MCF 10A (cell line): ENCODE measurements at places on chromosomes 3 and 15. TPM values are rescaled to one million over a fixed set of nuclear protein-coding genes. Genes with fewer than 3 reads are reported as not detected.

The LRRC2 gene
- not detected in 2 replicates for total RNA-seq

The MESP1 gene
- 0.58 and 1.6 TPM in 2 replicates for total RNA-seq

DNA sequence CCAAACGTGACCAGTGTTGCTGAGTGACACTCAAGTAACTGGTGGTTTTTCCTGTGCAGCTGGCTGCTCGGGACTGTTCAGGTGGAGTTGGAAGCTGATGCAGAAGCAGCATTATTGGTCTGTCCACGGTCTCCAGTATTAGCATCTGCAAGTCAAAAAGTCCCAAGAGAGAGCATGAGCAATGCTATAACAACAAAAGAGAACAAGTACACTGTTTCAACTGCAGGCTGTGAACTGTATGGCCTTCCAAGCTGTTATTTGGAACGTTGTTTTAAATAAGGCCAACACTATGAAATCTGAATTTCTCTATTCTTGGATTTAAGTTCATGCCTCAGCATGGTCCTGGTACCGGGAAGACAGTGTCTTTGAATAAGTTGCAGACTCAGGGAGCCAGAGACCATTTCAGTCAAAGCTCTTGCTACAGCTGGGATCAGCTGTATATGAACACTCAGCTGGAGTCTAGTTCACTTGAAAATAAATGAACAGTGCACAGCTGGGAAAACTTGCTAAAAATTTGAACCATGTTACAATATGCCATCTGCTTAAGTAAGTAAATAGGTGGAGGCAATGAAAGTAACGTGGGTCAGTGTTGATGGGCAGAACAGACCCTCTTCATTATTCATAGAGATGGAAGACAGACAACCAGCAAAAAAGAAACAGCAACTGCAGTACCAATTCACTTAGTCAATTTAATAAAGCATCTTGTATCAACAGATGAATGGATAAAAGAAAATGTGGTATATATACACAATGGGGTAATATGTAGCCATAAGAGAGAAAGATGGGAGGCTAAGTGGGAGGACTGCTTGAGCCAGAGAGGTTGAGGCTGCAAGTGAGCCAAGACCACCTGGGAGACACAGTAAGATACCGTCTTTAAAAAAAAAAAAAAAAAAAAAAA lies 45.1 kb downstream of the NR1I2 start:
- DNase-seq, result no peak

GRCh38 chr15:91249591-91249990 lies 149.5 kb downstream of the SV2B start:
- DNase-seq, result no peak
